NCI-H774 (cell line): ENCODE measurements at places on chromosomes 1 and 21.
A peak's percentile ranks its signal among the peaks of the same experiment; 100 is the strongest.

DNA sequence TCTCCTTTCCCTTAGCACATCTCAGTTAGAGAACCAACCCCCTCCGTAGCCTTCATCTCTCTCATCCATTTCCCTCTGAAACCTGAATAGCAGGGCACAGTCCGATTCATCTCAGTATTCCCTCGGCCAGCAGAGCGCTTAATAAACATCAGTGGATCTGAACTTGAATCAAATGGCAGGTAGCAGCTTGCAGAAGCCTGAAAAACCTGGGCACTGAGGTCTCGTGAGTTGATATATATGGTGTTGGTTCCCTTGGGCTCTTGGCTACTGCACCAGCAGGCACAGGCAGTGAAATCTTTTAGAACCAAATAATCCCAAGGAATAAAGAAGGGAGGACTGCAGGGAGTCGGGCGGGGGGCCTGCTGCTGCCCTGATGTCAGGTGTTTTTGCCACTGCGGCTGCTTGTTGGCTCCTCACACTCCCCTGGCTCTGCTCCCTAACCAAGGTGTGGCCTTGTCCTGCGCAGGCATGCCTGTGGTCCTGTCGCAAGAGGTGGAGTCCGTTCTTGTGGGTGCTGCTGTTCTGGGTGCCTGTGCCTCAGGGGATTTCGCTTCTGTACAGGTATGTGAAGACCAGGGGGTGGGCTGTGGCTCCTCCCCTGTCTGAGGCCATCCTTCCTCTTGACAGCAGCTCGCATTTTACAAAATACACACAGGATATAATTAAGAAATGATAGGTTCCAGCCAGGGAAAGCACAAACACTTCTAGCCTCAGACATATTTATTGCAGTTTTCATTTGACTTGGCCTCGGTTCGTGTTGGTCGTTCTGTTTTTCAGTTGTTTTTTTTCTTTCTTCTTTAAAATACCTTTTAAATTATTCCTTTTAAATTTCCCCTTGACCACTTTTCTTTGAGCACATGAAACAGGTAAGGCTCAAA lies 140.9 kb upstream of the HOOK1 start:
- DNase-seq, result no peak

- peak; percentile 3 for DNase-seq
These were observed 428.4 kb downstream of the BRINP3 start for GRCh38 chr1:190049314-190049713.

- no peak for DNase-seq
These were observed 157.7 kb downstream of the SLC35F3 start for GRCh38 chr1:234062166-234062565.

DNA sequence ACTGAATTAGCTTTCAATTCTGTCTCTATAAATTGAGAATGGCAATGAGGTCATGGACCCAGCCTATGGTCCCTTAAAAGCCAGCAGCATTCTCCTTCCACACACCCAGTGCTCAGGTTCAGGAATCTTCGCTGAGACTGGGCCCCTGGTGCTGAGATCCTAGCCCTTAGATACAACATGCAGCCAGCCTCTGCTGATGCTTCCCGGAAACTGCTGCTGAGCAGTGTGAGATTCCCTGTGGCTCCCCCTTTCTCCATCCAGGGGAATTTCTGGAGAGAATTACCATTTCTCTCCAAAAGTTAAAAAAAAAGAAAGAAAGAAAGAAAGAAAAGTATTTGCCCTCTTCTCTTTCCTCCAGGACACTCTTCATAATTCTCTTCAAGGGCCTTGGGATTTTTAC lies 31.7 kb upstream of the RALGPS2 start:
- no peak for DNase-seq

DNA sequence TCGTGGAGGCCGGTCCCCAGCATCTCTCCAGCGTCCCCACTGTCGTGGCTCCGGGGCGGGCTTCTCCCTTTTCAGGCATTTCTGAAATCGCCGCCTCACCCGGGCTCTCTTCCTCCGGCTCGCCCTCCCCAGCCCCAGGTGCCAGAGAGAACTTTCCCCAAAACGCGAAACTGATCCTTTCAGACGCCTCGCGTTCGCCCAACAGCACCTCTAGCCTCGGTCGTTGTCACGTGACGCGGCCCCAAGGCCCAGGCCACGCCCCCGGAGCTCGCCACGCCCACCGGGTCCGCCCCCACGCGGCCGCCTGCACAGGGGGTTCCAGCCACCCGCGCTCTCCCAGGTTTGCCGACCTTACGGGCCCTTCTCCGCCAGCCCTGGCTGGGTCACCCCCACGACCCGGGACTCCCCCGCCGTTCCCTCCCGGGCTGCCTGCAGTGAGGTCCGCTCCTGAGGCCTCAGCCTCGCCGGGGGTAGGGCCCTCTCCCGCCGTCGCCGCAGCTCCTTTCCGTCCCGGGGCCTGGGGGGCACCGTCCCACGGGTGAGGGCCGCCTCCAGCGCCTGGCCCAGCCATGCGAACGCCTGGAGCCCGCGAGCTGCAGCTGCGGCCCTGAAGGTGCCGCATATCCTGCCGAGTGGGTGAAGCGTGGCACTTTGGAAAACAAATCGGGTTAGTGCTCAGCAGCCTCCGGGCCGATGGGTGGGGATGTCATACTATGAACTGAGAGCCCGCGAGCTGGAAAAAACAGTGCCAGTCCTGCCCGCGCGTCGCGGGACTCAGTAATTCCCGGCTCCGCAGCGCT lies 21.0 kb downstream of the H3-3A start:
- peak; percentile 72 for DNase-seq

- no peak for DNase-seq
These were observed 19.7 kb downstream of the MTARC1 start for GRCh38 chr1:220806408-220806807.

- no peak for DNase-seq
These were observed 638.5 kb upstream of the CAMK1G start for GRCh38 chr1:208944981-208945451.

GRCh38 chr1:171727778-171728177 lies 14.1 kb downstream of the VAMP4 start:
- DNase-seq, result no peak

DNA sequence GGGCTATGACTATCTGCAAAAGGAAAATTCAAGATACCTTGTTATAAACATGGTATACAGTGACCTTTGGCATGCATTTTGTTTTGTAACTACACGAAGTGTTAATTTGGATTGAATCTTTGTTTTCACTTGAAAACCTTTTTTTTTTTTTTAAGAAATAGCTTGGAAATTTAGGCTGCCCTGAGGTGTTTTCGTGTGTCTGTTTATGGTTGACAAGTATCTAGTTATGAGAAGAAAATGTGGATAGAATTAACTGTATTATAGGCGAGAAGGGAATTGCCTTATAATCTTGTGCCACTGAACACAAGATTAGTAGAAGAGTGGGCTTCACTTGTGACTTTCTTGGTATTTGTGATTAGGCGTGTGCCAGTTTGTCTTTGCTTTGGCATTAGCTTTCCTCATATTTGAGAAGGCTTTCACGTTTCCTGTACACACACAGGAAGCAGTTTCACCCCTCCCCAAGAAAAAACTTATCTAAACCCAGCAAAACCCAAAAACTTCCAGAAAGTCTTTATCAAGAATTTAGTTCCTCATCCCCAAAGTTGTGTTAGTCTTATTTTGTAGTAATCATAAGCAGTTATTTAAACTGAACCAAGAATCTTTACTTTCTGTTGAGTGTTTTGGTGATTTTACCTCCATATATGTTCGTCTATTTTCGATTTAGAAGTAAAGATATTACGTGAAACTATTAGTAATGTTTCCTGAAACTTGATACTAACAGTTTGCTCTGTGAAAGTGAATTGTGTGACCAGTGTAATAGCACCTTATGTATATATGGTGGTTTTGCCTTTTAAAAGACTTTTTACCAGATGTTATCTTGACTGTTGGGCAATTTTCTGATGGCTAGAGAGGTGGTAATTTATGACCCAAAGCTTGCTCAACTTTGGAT lies 3.8 kb downstream of the DYRK1A start:
- DNase-seq, result no peak

DNA sequence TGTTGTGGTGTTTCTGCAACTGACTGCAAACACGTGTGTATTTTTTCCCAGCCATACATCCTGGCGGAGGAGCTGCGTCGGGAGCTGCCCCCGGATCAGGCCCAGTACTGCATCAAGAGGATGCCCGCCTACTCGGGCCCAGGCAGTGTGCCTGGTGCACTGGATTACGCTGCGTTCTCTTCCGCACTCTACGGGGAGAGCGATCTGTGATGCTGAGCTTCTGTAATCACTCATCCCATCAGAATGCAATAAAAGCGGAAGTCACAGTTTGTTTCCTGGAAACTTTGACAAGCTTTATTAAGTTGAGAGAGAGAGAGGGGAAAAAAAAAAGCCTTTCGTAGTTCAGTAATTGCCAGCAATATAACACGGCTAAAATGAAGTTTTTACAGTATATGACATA lies 32.7 kb upstream of the MTR start:
- DNase-seq, result no peak

DNA sequence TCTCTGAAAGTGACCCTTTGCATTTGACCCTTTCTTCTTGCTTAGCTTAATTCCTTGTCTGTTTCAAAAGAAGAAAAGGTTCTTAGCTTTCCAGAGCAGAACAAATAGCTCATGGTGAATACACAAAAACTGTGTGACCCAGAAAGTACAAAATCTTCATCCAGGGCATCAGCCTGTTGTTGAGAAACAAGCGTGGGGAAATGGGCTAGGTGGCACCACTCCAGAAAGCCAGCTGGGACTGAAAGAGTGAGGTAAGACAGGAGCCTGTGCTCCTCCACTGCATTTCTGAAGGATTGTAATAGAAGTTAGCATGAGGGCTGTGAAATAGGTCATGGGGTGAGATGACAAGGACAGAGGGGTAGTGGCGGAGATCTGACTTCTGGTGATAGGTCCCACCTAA lies 45.8 kb downstream of the CYP2J2 start:
- DNase-seq, result no peak

DNA sequence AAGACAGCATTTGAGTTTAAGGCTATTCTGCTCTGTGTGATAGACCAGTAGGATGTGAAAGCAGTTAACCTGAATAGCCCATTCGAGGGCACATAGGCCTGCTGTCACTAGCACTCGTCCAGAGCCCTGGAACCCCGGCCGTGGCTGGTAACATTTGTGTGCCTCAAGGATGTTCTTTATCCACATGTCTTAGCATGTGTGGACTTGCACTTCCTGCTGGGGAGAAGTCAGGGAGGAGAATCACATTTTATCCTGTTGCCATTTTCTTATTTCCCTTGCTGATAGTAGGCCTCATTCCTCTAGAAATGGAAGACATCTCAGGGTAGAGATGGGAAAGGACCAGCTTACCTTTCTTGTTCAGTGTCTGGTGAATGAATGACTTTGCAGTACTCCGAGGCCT lies 54.7 kb downstream of the VPS13D start:
- DNase-seq, result no peak

DNA sequence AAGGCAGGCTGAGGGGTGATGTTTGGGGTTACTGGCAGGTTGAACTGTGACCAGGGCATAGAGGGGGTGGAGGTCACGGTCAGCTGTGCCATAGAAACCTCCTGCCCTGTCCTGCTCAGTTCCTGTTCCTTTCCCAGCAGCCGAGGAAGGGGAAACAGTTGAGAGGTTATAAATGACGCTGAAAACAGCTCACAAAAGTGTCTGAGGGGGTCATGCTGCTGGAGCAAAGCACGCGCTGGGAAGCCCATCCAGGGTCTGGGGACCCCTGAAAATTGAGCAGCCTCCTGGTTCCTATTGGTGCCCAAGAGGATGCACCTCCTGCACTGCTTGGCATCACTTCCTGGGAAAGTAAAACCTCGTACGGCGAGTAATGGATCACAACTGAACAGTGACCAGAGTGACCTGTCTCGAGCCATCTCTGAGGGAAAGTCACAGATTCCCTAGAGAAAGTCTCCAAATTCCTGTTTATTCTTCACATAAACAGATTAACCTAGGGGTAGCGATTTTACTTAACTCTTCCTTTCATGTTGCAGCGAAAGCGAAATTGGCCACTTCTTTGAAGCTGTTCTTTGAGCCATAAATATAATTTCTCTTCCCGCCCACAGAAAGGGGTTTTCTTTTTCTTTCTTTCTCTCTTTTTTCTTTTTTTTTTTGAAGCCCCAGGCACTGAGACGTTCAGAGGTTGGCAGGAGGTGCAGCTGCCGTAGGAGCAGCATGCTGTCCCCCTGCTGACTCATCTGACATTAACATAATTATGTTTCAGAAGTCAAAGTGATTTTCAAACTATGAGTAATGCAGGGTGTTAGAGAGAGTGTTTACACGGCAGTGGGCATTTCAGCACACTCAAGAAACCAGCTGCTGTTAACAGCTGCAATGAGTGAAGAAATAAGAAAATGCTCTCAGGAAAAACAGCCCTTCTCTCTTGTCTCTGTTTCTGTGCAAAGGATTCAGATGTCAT lies 41.8 kb upstream of the ATF3 start:
- DNase-seq, result peak; percentile 62

DNA sequence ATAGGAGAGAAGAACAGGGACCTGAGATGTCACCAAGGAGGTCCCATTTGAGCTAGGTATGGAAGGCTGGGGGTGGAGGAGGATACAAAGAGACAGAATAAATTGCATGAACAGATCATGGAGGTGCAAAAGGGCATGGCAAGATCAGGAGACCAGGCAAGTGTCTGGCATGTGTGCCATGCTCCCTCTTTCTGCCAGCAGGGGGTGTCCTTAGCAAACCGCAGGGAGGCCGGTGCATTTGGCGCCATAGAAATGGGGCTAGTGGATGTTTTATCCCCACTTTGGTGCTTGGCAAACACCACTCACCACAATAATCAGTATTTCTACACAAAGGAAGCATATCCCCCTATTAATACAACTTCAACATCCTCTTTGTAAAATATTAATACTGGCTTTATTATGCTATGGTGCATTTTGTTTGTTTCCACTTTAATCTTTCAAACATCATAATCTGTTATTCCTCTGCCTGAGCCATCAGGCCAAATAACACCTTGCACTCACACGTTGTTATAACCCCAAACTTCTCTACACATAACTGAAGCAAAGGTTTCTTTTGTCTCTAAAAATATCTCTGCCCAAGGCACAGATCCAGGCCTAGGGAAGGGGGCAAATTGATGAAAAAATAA lies 25.9 kb downstream of the S100A6 start:
- no peak for DNase-seq

- DNase-seq, result no peak
These were observed 262.1 kb upstream of the VAMP3 start for GRCh38 chr1:7508934-7509519.
